ENCODE measurements at places on chromosomes 12 and 14. TPM values are rescaled to one million over a fixed set of nuclear protein-coding genes. Genes with fewer than 3 reads are reported as not detected.

Gene CDKN3
- 99.2 TPM for total RNA-seq

GRCh38 chr14:101446387-101446969, 114.8 kb upstream of the DIO3 start:
- no peak overlapping the region for H3K4me3 ChIP-seq
- H3K36me3 ChIP-seq = no peaks in the 10 kb centered on the region
- H3K27me3 ChIP-seq = peaks cover 72% of the 10 kb centered on the region
- peaks cover 28% of the 10 kb centered on the region for H3K4me1 ChIP-seq
- DNase-seq = no peak

Gene BICDL1
- 143 TPM for total RNA-seq

Gene CCDC88C
- total RNA-seq = 73.0 TPM

DNA sequence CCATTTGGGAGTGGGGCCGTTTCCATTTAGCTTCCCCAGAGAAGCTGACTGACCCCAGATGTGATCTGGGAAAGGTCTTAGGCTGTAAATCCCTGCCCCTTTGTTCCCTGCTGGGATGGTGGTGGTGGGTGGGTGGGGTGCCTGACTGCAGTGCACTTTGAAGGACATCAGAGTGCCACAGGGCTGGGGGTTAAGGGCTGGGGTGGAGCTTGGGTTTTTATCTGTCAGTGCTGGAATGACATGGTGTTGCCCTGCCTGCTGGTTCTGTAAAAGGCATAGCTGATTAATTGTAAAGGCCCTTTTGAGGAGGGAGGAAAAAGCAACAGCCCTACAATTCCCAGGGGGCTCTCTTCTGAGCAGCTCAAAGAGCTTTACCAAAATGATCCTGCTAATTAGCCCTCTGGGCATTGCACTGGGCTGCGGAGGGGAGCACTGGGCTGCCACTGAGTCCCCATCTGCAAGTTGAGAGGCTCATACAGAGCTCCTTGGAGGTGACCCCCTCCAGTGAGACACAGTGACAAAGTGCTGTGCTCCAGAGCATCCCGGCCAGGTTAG, 21.1 kb downstream of the PLEKHG3 start:
- H3K27me3 ChIP-seq = no peaks in the 10 kb centered on the region
- no peak for DNase-seq
- peak overlapping the region; percentile 78 for H3K27ac ChIP-seq
- no peaks in the 10 kb centered on the region for H3K36me3 ChIP-seq
- peaks cover 96% of the 10 kb centered on the region for H3K4me1 ChIP-seq

DNA sequence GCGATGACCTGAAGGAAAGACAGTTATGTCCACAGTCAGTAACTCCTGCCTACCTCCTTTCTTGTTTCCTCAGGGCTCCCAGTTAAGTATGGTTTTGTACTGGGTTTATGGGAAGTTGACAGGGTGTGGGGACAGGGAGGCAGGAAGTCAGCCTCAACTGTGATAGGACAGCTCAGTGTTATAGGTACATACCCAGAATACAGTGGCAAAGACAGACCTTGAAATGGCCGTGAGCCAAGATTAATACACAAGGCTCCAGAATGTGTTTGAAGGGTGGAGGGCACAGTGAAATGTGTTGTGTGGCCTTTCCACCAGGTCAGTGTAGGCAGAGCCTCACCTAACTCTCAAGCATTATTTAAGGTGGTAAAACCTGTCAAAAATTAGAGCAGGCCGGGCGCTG, 4.6 kb upstream of the BIN2 start:
- H3K27ac ChIP-seq = peak overlapping the region; percentile 57
- H3K36me3 ChIP-seq = peaks cover 1% of the 10 kb centered on the region
- no peaks in the 10 kb centered on the region for H3K27me3 ChIP-seq
- no peak for DNase-seq

Gene AJUBA
- total RNA-seq = 1.5 TPM

DNA sequence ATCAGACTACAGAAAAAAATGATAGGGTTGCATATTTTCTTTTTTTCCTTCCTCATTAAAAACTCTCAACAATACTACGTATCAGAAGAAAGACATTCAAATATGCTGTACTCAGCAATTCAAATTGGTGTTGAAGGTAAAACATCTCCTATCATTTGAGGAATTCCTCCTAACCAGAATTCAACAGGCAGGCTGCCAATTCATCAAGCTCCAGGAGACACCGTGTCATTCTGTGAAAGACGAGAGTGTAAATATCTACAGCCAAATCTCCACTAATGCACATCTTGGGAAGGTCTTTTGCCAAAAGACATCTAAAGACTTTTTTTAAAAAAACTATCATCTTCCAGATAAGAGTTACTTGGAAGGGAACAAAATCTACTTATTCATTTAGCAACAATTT, 26.6 kb downstream of the NT5DC3 start:
- no peaks in the 10 kb centered on the region for H3K27me3 ChIP-seq
- no peak overlapping the region for H3K4me3 ChIP-seq
- DNase-seq = no peak
- peaks cover 11% of the 10 kb centered on the region for H3K4me1 ChIP-seq
- H3K27ac ChIP-seq = no peak overlapping the region
- peaks cover 10% of the 10 kb centered on the region for H3K36me3 ChIP-seq

GRCh38 chr12:51721282-51721940, 127.1 kb downstream of the FIGNL2 start:
- H3K4me1 ChIP-seq = peaks cover 10% of the 10 kb centered on the region
- H3K27me3 ChIP-seq = peaks cover 25% of the 10 kb centered on the region
- peak overlapping the region; percentile 22 for H3K4me3 ChIP-seq
